ENCODE measurements at places on chromosomes 3 and 15. TPM values are rescaled to one million over a fixed set of nuclear protein-coding genes. Genes with fewer than 3 reads are reported as not detected.

DNA sequence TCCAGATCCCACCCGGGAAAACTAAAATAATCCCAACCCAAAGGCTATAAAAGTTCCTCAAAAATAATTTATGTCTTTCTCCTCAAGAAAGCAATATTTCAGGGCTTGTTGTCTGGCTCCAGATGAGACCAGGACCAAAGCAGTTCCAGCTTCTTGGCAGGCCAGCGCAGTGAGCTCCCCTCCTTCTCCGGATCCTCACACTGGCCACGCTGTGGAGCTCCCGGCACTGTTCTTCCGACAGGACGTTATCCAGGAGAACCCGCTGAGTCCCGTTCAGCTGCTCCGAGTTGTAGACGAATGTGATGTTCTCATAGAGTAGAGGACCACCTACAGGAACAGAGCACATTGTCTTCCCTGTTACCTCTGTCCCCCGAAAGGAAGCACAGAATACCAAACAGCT, 146.3 kb downstream of the P3H2 start:
- no peak for DNase-seq

- DNase-seq: no peak
Measured at GRCh38 chr3:52983336-52983807, 62.5 kb downstream of the SFMBT1 start.

DNA sequence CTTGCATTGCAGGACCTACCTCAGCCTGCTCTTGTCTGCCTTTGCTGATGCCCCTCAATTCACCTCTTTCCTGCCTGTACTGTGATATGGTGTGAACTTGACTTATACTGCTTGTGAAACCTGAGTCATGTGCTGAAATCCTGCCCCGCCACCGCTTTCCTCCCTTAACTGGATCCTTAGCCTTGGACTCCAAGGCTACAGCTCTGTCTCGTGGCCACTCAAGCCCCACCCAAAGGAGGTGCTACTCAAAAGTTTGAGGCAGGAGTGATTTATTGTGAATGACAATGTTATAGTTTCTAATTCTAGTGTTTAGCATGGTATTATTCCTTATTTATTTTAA, 56.1 kb downstream of the MYZAP start:
- DNase-seq: no peak

DNA sequence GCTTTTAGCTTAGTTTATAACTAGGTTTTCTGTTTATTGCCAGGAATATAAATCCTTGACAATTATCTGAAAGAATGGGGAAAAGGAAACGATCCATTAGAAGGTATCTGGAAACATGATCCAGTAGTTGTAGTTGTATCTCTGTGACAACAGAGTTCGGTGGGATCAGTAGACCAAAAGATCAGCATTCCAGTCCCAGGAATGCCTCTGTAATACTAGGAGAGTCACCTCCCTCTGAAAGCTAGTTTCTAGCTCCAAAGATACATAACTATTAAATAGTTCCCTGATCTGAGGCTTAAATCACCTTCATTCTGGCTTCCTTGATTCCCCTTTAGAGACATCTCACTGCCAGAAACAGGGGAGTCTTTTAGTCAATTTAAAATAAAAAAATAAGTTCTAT, 34.1 kb downstream of the MB21D2 start:
- DNase-seq: no peak

DNA sequence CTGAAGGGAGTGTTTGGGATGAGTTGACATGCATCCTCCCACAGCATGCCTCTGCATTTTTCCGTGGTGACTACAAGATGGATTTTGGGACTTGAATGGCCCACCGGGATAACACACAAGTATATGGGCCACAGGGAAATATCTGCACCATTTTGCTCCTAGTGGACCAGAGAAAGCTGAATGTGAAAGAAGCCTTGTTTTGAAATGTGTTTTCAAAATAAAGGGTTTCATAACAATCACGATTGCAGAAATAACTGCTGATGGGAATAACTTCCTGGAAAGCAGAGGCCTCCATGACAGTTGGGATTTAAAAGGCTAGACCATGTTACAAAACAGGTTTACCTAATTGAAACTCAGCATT, 77.5 kb upstream of the PRR23C start:
- DNase-seq: no peak

DNA sequence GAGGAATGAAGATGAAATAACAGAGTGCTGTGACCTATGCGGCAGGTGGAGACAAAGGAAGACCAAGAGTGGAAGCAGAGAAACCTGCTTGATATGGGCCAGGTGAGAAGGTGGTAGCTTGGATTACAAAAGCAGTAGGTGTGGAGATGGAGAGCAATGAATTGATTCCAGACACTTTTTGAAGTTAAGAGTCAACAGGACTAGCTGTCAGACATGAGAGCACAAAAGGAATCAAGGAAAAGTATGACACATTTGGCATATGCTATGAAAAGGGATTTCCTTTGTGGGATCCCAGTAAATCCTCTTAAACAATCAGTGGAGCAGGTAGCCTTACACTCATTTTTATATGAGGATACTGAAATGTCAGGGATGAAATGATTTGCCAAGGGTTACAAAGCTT, 160.5 kb downstream of the GREM1 start:
- no peak for DNase-seq

GRCh38 chr3:194579091-194579606, 54.1 kb downstream of the TMEM44 start:
- no peak for DNase-seq

- DNase-seq: no peak
Measured at GRCh38 chr3:73855813-73856212, 231.1 kb upstream of the PDZRN3 start.

AGBL1 gene
- total RNA-seq: 0.03 TPM

RASGRP1 gene
- 0.49 TPM for total RNA-seq

GASK1A gene
- 0.72 TPM for total RNA-seq

EFCC1 gene
- 15.9 TPM for total RNA-seq
